ENCODE measurements at places on chromosomes 6 and 20. TPM values are rescaled to one million over a fixed set of nuclear protein-coding genes. Genes with fewer than 3 reads are reported as not detected.
A peak's percentile ranks its signal among the peaks of the same experiment; 100 is the strongest.

GRCh38 chr20:34215711-34216381 is 25.4 kb upstream of the ASIP start:
- peaks cover 23% of the 10 kb centered on the region for H3K4me1 ChIP-seq
- H3K36me3 ChIP-seq, result no peaks in the 10 kb centered on the region
- H3K27me3 ChIP-seq, result peaks cover 17% of the 10 kb centered on the region

DNA sequence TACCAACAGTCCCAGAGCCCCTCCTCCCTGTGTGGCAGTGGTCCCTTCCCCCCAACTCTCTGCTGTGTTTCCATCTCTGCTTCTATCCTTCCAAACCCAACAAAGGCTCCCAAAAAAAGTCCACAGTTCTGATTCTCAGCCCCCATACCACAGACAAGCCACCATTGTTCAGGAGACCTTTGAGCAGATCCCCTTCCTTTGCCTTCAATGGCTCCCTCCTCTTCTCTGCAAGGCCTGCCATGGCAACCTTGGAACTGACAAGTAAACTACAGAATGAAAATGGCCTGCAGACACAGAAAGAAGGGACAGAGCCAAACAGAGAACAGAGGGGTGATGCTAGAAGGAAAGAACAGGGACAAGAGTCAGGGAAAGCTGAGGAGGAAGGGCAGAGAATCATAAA is 23.2 kb downstream of the OR2H2 start:
- H3K4me3 ChIP-seq, result no peak overlapping the region
- no peak for DNase-seq
- H3K27me3 ChIP-seq, result no peaks in the 10 kb centered on the region
- H3K36me3 ChIP-seq, result peaks cover 49% of the 10 kb centered on the region
- peak overlapping the region; percentile 31 for H3K27ac ChIP-seq

DNA sequence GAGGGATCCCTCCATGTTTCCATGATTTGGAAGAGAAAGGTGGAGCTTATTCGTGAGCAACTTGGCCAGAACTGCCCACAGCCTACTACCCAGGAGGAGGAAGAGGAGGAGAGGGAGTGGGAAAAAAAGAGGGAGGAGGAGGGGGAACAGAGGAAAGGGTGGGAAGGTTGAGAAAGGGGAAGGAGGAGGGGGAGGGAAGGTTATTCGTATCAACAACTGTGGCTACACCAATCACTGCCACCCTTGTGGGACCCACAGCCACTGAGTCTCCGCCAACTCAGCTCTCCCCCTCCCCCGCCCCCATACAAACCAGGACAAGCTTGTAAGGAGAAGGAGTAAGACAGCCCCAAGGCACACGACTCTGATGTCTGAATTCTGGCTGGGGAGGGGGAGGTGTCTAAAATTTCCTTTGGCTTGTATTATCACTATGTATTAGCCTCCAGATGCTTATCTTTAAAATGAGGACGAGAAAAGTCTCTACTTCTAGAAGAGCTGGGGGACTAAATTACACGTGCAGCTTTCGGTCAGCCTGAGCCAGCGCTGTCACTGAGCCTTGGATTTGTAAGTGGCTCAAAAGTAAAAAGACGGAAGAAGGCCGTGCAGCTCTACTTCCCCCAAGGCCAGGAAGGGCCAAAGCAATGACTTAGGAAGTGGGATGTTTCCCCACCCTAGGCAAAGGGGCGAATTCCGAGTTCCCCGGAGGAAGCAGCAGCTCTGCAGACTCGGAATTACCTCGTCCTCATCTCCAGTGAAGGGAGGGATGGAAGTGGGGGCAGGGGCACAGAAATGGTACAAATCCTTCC is 1.0 kb downstream of the FKBP1A start:
- no peaks in the 10 kb centered on the region for H3K36me3 ChIP-seq
- H3K27ac ChIP-seq, result peak overlapping the region; percentile 37
- no peak for DNase-seq
- peaks cover 50% of the 10 kb centered on the region for H3K4me1 ChIP-seq
- H3K4me3 ChIP-seq, result peak overlapping the region; percentile 96

DNA sequence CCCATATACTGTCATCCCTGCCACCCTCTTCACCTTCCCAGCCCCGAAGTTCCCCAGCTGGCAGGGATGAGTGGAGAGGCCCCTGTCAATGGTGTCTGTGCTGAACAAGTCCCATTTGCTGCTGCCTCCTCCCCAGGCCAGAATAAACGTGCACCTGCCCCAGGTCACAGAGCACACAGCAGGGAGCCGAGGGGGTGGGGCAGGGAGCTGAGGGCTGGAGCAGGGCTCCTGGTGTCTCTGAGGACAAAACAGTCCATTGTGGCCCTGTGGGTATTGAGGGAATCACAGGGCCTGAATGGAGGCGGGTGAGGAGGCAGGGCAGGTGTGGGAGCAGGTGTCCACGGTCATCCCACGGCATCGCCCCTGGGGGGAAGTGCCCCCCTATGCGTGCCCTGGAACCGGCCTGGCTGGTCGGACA is 55.8 kb downstream of the SNAI1 start:
- no peak for DNase-seq
- H3K4me3 ChIP-seq, result no peak overlapping the region
- H3K27ac ChIP-seq, result no peak overlapping the region
- no peaks in the 10 kb centered on the region for H3K27me3 ChIP-seq

DNA sequence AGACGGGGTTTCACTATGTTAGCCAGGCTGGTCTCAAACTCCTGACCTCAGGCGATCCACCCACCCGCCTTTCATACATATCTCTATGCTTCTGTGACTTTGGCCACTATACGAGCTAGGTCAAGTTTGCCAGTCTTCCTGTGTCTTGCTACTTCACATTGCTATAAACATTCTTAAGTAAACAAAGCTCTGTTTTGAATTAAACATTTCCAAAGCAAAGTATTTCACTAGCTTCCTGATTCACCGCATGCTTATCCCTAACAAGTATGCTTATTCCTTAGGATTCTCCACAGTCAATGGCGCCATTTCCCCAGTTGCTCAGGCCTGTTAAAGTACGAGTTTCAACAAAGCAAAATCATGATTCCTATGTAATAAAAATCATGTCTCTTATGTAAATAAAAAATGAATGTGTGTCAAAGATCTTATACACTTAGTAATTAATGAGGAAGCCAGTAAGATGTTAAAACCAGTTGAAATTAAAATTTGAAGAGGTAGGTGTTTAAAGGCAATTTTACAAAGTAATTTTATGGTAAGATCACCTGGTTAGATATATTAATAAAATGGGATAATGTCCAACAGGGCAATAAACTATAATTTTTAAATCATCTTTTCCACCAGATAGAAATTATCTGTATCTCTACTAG is 88.5 kb downstream of the PRKN start:
- no peaks in the 10 kb centered on the region for H3K36me3 ChIP-seq
- DNase-seq, result no peak
- H3K27ac ChIP-seq, result no peak overlapping the region
- no peak overlapping the region for H3K4me3 ChIP-seq

GRCh38 chr20:24816907-24817306 is 132.2 kb upstream of the CST7 start:
- no peaks in the 10 kb centered on the region for H3K27me3 ChIP-seq
- H3K4me3 ChIP-seq, result no peak overlapping the region
- no peak overlapping the region for H3K27ac ChIP-seq
- H3K36me3 ChIP-seq, result no peaks in the 10 kb centered on the region
- no peak for DNase-seq

Gene LY6G6C
- total RNA-seq, result 1.2 TPM

Measured in neural crest cell (in vitro differentiated cells).